ENCODE measurements at places on chromosomes 12 and 14. TPM values are rescaled to one million over a fixed set of nuclear protein-coding genes. Genes with fewer than 3 reads are reported as not detected.

INHBC gene
- polyA plus RNA-seq = 0.40 TPM

- DNase-seq = no peak
- H3K4me3 ChIP-seq = no peak overlapping the region
- H3K27me3 ChIP-seq = no peaks in the 10 kb centered on the region
- no peak overlapping the region for H3K27ac ChIP-seq
- H3K4me1 ChIP-seq = no peaks in the 10 kb centered on the region
These were observed 64.2 kb downstream of the PHETA1 start for GRCh38 chr12:111304642-111305071.

IFI27 gene
- 12.9 TPM for polyA plus RNA-seq

RTL1 gene
- polyA plus RNA-seq = 0.16 TPM

DNA sequence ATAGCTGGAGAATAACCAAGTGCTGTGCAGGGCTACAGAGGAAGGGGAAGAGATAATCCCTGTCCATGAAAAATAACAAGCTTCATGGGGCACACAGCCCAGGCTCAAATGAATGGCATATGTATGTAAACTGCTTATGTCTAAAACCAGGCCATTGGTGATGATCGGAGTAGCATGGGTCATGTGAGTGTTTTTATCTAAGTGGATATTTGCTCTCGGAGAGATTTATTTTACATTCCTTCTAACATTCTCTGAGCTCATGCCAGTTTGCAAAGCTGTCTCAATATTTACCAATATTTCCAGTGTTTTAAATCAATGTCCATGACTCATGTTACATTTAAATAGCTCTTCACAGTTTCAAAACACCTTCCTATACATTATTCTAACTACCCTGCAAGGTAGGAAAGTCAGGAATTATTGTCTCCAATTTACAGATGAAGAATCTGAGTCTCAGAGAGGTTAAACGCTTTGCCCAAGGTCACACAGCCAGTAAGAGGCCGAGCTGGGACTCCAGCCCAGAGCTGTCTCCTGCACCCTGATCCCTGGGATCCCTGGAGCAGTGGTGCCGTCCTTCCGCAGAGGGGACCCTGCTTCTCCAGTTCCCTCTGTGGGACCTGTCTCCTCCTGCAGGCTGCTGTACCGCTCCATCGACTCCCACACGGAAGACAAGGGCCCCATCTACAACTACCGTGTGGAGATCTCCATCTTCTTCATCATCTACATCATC lies 186.7 kb upstream of the FKBP4 start:
- no peaks in the 10 kb centered on the region for H3K4me1 ChIP-seq
- no peaks in the 10 kb centered on the region for H3K27me3 ChIP-seq
- no peak overlapping the region for H3K4me3 ChIP-seq
- H3K36me3 ChIP-seq = peaks cover 2% of the 10 kb centered on the region
- no peak for DNase-seq

ABCC9 gene
- 7.4 TPM for polyA plus RNA-seq

DNA sequence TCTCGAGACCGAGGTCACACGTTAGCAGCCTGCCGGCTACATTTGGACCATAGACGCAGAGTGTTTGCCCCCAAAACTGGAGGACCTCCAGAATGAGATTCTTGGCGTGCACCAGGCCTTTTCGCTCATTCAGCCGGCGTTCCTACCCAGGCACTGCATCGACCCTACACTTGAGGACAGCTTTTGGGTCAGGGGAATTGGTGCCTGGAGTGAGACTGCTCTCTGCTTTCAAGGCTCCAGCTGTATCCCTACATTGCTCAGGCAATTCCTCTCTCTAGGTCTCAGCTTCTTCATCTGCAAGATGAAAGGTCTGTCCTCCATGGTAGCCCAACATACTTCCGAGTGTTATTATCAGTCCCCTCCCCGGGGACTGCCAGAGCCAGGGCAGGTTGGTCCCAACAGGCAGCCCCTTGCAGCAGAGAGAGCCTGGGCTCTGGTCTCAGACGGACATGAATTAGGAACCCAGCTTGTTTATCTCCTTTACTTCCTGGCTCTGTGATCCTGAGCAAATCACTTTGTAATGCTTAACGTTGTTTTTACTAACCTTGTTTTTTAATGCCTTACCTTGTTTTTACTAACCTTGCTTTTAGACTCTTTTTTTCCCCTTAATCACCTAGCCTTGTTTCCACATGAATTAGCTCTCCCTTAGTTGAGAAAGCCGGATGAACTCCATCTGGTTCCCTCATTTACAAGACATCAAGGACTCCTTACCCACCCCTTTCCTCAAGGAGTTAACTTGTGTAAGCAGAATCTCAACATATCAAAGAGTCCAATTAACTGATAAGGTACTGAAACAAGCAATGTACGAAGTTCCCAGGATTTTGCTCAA lies 892 bp downstream of the TCHP start:
- peak; percentile 38 for DNase-seq
- no peaks in the 10 kb centered on the region for H3K27me3 ChIP-seq
- H3K4me3 ChIP-seq = peak overlapping the region; percentile 69
- peaks cover 16% of the 10 kb centered on the region for H3K4me1 ChIP-seq

- no peak overlapping the region for H3K4me3 ChIP-seq
- H3K36me3 ChIP-seq = no peaks in the 10 kb centered on the region
- no peak overlapping the region for H3K27ac ChIP-seq
- no peak for DNase-seq
- no peaks in the 10 kb centered on the region for H3K4me1 ChIP-seq
These were observed 76.7 kb downstream of the ANO6 start for GRCh38 chr12:45292486-45293195.

DNA sequence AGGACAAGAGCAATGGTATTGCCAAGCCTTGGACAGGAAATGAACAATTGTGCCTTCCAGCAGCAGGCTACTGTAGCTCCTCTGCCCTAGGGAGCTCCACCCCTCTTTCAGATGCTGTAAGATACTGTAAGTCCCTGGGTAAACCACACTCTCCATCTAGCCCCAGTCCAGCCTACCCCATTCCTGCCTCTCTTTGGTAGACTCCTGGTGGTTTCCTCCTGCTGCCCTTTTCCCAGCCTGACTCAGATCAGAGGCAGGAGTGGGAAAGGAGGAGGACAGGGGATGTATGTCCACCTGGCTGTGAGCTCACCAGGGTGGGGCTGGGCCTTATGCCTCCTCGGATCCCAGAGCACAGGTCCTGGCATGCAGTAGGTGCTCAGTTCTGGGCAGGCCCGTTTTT lies 174.6 kb downstream of the ESRRB start:
- H3K27me3 ChIP-seq = peaks cover 2% of the 10 kb centered on the region
- no peaks in the 10 kb centered on the region for H3K36me3 ChIP-seq
- H3K4me3 ChIP-seq = no peak overlapping the region

GRCh38 chr14:91573894-91574837 lies 64.1 kb upstream of the PPP4R3A start:
- H3K36me3 ChIP-seq = no peaks in the 10 kb centered on the region
- DNase-seq = peak; percentile 69
- H3K27ac ChIP-seq = no peak overlapping the region
- H3K4me1 ChIP-seq = peaks cover 5% of the 10 kb centered on the region

KRT75 gene
- not detected for polyA plus RNA-seq

GRCh38 chr12:124028555-124028925 lies 55.5 kb downstream of the ZNF664 start:
- no peaks in the 10 kb centered on the region for H3K27me3 ChIP-seq
- no peaks in the 10 kb centered on the region for H3K4me1 ChIP-seq
- DNase-seq = no peak
- H3K27ac ChIP-seq = no peak overlapping the region

- no peaks in the 10 kb centered on the region for H3K36me3 ChIP-seq
- H3K27ac ChIP-seq = no peak overlapping the region
- no peaks in the 10 kb centered on the region for H3K4me1 ChIP-seq
- H3K4me3 ChIP-seq = no peak overlapping the region
These were observed 420.8 kb downstream of the EGLN3 start for GRCh38 chr14:33529787-33530757.

PTGR2 gene
- 16.2 TPM for polyA plus RNA-seq

- DNase-seq = peak; percentile 37
- H3K27ac ChIP-seq = no peak overlapping the region
- peaks cover 73% of the 10 kb centered on the region for H3K27me3 ChIP-seq
- H3K4me1 ChIP-seq = peaks cover 18% of the 10 kb centered on the region
These were observed 4.4 kb upstream of the NPAS3 start for GRCh38 chr14:32934073-32934880.

DNA sequence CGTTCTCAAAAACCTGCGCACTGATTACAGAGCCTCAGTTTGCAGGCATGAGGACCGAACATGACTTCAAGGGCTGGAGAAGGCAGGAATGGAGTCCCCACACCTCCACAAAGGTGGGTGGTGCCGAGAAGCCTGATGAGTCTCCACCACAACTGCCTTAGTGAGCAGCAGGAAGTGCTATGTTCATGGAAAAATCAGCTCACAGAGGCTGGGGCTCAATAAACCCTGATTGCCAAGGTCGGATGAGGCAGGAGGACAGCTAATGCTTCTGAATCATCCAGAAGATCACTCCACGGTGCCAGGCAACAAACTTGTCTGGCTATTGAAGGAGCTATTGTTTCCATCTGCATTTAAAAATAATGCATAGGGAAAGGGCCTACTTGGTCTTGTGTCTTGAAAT lies 31.1 kb downstream of the APPL2 start:
- H3K27ac ChIP-seq = no peak overlapping the region
- no peak overlapping the region for H3K4me3 ChIP-seq
- H3K36me3 ChIP-seq = peaks cover 92% of the 10 kb centered on the region
- DNase-seq = no peak
- H3K27me3 ChIP-seq = no peaks in the 10 kb centered on the region

GRCh38 chr14:77649326-77649725 lies 32.9 kb upstream of the SPTLC2 start:
- DNase-seq = no peak
- H3K4me3 ChIP-seq = no peak overlapping the region
- no peak overlapping the region for H3K27ac ChIP-seq
- no peaks in the 10 kb centered on the region for H3K27me3 ChIP-seq
- no peaks in the 10 kb centered on the region for H3K36me3 ChIP-seq

DNA sequence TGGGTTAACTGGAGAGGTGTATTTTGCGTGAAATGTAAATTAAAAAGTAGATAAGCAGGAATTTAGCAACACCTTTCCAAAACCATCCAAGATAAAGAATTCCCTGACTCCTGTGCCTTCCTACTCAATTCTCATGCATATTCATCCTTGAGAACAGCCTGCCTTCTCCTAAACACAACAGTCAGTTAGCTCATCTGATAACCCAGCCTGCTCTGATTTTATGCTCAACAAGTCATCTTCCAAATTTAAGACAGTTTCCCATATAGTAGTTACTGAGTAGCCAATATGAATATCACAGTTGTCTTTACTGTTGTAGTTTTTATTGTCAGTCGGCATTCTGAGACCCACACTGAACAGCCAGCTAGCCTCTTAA lies 27.1 kb downstream of the CPNE8 start:
- no peaks in the 10 kb centered on the region for H3K36me3 ChIP-seq
- no peak overlapping the region for H3K4me3 ChIP-seq
- DNase-seq = no peak

- peak; percentile 100 for DNase-seq
- peak overlapping the region; percentile 98 for H3K27ac ChIP-seq
- peaks cover 29% of the 10 kb centered on the region for H3K36me3 ChIP-seq
- no peaks in the 10 kb centered on the region for H3K27me3 ChIP-seq
- H3K4me1 ChIP-seq = peaks cover 6% of the 10 kb centered on the region
- H3K4me3 ChIP-seq = peak overlapping the region; percentile 93
These were observed 726 bp upstream of the ZNF140 start for GRCh38 chr12:133080026-133080367.

DNA sequence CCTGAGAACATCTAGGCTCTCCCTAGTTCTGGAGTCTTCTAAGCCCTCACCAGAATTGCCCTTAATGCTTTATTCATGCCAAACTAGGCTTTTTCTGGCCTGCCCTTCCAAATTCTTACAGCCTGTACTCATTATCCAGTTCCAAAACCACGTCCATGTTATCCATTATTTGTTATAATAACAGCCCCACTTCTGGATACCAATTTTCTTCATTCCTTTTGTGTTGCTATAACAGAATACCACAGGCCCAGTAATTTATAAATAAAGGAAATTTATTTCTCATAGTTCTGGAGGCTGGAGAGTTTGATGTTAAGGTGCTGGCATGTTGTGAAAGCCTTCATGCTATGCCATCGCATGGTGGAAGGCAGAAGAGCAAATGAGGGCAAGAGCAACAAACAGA lies 68.0 kb upstream of the AMIGO2 start:
- no peaks in the 10 kb centered on the region for H3K27me3 ChIP-seq
- no peak overlapping the region for H3K27ac ChIP-seq
- no peaks in the 10 kb centered on the region for H3K4me1 ChIP-seq

GRCh38 chr12:130880411-130880885 lies 8.6 kb downstream of the RAN start:
- no peak for DNase-seq
- H3K27me3 ChIP-seq = no peaks in the 10 kb centered on the region
- no peak overlapping the region for H3K27ac ChIP-seq
- H3K36me3 ChIP-seq = peaks cover 17% of the 10 kb centered on the region

AGAP2 gene
- polyA plus RNA-seq = 2.9 TPM

GRCh38 chr12:79326222-79326621 lies 364.5 kb downstream of the PAWR start:
- H3K27ac ChIP-seq = no peak overlapping the region
- H3K4me3 ChIP-seq = no peak overlapping the region
- DNase-seq = no peak
- no peaks in the 10 kb centered on the region for H3K4me1 ChIP-seq

GRCh38 chr12:123085730-123086487 lies 65.0 kb downstream of the PITPNM2 start:
- no peak overlapping the region for H3K4me3 ChIP-seq
- no peaks in the 10 kb centered on the region for H3K36me3 ChIP-seq
- no peak for DNase-seq
- no peak overlapping the region for H3K27ac ChIP-seq
- no peaks in the 10 kb centered on the region for H3K27me3 ChIP-seq

- H3K36me3 ChIP-seq = peaks cover 77% of the 10 kb centered on the region
- no peaks in the 10 kb centered on the region for H3K4me1 ChIP-seq
- H3K27me3 ChIP-seq = no peaks in the 10 kb centered on the region
- no peak overlapping the region for H3K4me3 ChIP-seq
- H3K27ac ChIP-seq = no peak overlapping the region
- DNase-seq = no peak
These were observed 15.1 kb downstream of the SUDS3 start for GRCh38 chr12:118391424-118391823.

KIF26A gene
- polyA plus RNA-seq = 8.8 TPM

GRCh38 chr14:54579621-54580020 lies 12.7 kb downstream of the SAMD4A start:
- peak; percentile 70 for DNase-seq
- no peak overlapping the region for H3K4me3 ChIP-seq
- no peaks in the 10 kb centered on the region for H3K27me3 ChIP-seq
- H3K27ac ChIP-seq = peak overlapping the region; percentile 63
- H3K36me3 ChIP-seq = no peaks in the 10 kb centered on the region

DNA sequence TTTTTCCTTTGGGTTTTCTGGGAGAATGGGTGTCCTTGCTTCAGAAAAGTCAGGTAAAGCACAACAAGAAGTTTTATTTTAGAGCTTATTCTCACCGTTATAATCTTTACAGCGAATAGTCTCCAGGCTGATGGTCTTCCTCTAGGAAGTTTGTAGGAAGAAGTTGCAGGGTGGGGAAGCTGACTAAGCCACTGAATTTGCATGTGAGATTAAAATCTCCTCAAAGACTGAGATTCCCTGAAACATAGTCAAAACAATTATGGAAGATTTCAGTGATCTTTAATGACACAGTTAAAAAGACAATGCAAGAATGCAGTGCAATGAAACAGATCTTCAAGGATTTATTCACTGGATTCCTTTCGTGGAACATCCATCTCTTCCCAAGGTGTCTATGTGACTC lies 1.2 kb downstream of the TAS2R10 start:
- no peak overlapping the region for H3K27ac ChIP-seq
- no peak overlapping the region for H3K4me3 ChIP-seq
- no peak for DNase-seq
- H3K4me1 ChIP-seq = no peaks in the 10 kb centered on the region
- H3K27me3 ChIP-seq = no peaks in the 10 kb centered on the region

- H3K4me1 ChIP-seq = peaks cover 10% of the 10 kb centered on the region
- H3K4me3 ChIP-seq = peak overlapping the region; percentile 49
- DNase-seq = no peak
- H3K36me3 ChIP-seq = no peaks in the 10 kb centered on the region
These were observed 746 bp upstream of the DUSP16 start for GRCh38 chr12:12563290-12563928.

Measured in large intestine (tissue), 12 donors.